Placental pericyte (primary cell): ENCODE measurements at places on chromosomes 7 and 10. TPM values are rescaled to one million over a fixed set of nuclear protein-coding genes. Genes with fewer than 3 reads are reported as not detected.

The NANOS1 gene
- total RNA-seq: 0.66 and 8.4 TPM in 2 replicates

The LIPJ gene
- not detected in 2 replicates for total RNA-seq

The FAM25C gene
- total RNA-seq: not detected in 2 replicates

The POLR2J2 gene
- 3.9 and 7.7 TPM in 2 replicates for total RNA-seq

The PIP gene
- total RNA-seq: not detected in 2 replicates

The PRR15 gene
- 0.43 and 0.44 TPM in 2 replicates for total RNA-seq

The SUMF2 gene
- total RNA-seq: 186 and 218 TPM in 2 replicates

The RSPH10B2 gene
- 0.22 TPM in 1 of 2 replicates, not detected in the other for total RNA-seq

The WEE2 gene
- not detected in 2 replicates for total RNA-seq

The PITX3 gene
- total RNA-seq: not detected in 2 replicates

The MKI67 gene
- total RNA-seq: 1.3 and 42.9 TPM in 2 replicates

The TLL2 gene
- total RNA-seq: not detected in 2 replicates

The IDI2 gene
- total RNA-seq: not detected in 2 replicates
